Posterior vena cava (tissue), 2 donors: ENCODE measurements at places on chromosomes 3 and 15.

GRCh38 chr3:25610167-25610566 lies 54.5 kb downstream of the TOP2B start:
- DNase-seq, result no peak

DNA sequence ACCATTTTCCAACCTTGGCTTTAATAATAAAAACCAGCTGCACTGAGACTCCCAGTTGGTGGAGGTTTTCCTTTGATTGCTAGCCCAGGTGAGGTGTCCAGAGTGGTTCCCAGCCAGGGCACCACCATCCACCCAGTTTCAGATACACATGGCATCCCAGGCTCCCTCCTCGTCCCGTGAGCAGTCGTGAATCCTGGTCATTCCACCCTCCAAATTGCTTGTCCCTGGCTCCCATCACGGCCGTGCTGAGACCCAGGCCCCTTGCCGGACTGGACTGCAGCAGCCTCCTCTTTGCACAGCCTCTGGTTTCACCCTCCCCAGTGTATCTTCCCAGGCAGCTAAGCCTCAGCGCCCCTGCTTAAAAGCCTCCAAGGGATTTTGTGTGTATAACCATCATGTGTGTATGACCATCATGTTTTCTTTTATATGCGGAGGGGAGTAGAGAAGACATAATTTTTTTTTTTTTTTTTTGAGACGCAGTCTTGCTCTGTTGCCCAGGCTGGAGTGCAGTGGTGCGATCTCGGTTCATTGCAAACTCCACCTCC lies 106.3 kb downstream of the ETFA start:
- DNase-seq, result no peak

- no peak for DNase-seq
Observed at GRCh38 chr3:194888916-194889315, 203.2 kb downstream of the FAM43A start.

GRCh38 chr15:75695634-75696310 lies 16.9 kb downstream of the CSPG4 start:
- no peak for DNase-seq
